ENCODE measurements at places on chromosomes 12 and 14. TPM values are rescaled to one million over a fixed set of nuclear protein-coding genes. Genes with fewer than 3 reads are reported as not detected.

PLEK2 gene
- total RNA-seq = 8.9 TPM

SP1 gene
- 37.1 TPM for total RNA-seq

SIX4 gene
- total RNA-seq = 5.3 TPM

TTC9 gene
- under 0.01 TPM for total RNA-seq

TPPP2 gene
- total RNA-seq = not detected

NEMP1 gene
- 3.9 TPM for total RNA-seq

FGF6 gene
- not detected for total RNA-seq

IRAK3 gene
- 11.6 TPM for total RNA-seq

HOXC12 gene
- total RNA-seq = not detected

LUM gene
- total RNA-seq = 282 TPM

GLS2 gene
- not detected for total RNA-seq

IFI27L1 gene
- total RNA-seq = 11.0 TPM

MYO1A gene
- total RNA-seq = not detected

HVCN1 gene
- total RNA-seq = 2.7 TPM

GARIN6 gene
- not detected for total RNA-seq

SLCO1B1 gene
- total RNA-seq = not detected

CLEC2A gene
- not detected for total RNA-seq

All from smooth muscle cell of the umbilical artery (primary cell).